Metanephros (tissue), 2 donors: ENCODE measurements at places on chromosomes 4 and X. TPM values are rescaled to one million over a fixed set of nuclear protein-coding genes. Genes with fewer than 3 reads are reported as not detected.

Gene SCD5
- 27.0 TPM for total RNA-seq

Gene SHROOM2
- 20.1 TPM for total RNA-seq

Gene FGF2
- total RNA-seq = 8.7 TPM

Gene MTMR8
- total RNA-seq = 2.2 TPM

Gene VEGFD
- total RNA-seq = 0.58 TPM
